H54 (cell line): ENCODE measurements at places on chromosomes 12 and 14.

- DNase-seq: no peak
Measured at GRCh38 chr12:108060067-108060466, 69.0 kb upstream of the WSCD2 start.

DNA sequence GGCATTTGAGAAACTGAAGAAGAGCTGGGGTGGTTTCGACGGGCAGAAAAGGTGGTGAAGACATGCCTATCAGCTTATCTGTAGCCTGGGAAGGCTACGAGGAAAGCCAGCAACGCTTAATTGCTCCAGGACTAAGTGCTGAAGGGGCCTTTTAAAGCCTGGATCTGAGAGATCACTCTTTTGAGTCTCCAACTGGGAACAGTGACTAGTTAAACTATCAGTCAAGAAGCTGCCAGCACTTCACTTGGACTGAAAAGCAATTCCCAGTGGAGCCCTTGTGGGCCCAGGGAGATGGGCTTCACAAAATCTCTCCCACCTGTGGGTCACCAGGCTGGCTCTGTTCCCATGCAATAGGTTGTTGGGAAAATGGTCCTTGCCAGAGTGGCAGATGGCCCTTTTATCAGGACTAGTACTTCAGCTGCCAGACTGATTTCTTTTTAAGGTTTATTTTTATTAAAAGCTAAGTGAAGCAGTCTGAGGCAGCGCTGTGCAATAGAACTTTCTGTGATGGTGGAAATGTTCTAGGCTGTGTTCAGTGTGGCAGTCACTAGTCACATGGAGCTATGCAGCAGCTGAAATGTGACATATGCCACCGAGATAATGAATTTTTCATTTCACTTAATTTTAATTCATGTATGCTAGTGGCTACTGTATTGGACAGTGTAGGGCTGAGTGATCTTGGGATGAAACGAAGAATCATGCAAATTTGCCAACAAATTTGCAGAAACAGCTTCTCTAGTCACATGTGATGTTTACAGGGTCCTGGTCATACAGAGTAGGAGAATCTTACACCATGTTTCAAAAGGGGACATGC lies 276.8 kb downstream of the PCNX1 start:
- no peak for DNase-seq

- no peak for DNase-seq
Measured at GRCh38 chr14:95452176-95452892, 64.1 kb downstream of the SYNE3 start.

DNA sequence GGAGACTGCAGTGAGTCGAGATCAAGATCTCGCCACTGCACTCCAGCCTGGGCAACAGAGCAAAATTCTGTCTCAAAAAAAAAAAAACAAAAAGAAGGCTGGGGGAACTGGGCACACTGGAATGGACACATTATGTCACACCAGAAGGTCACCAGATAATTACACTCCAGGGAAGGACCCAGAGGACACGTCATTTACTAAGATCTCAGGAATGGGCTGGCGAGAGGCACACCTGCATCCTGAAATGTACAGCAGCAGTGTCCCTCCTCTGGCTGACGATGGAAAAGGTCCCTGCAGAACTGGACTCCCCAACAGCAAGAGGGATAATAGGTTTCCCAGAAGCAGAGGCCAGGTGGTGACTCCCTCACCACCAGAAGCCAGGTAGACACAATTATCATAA lies 243.5 kb downstream of the BCL11B start:
- no peak for DNase-seq

DNA sequence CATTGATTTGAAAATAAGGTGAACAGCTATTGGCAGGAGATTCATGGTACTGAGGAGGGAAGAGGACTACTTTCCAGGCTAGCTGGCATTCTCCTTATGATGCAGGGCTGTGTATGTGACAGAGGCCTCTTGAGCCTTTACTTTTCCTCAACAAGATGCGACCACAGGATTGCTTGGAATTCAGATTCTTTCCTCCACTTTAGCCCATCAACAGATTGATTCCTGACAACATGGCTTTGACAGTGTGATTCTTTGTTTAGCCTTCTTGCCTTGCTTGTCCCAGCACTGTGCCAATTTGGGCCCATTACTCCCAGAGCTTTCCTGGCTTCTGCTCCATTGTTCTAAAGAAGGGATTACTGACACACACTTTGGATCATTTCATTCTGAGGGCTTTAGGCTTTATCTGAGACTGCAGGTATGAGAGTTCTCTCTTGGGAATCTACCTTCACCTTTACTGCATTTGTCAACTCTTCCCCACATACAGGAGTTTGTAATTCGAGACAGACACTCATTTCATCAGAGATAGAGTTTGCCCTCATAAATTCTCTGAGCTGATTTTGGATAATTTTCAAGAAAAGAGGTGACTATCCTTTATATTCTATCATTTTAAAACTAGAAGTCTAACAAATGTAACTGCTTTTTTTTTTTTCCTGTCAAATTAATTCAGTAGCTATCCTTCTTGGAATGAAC lies 206.4 kb upstream of the GZMB start:
- no peak for DNase-seq

GRCh38 chr12:50517421-50518048 lies 12.8 kb downstream of the DIP2B start:
- no peak for DNase-seq

DNA sequence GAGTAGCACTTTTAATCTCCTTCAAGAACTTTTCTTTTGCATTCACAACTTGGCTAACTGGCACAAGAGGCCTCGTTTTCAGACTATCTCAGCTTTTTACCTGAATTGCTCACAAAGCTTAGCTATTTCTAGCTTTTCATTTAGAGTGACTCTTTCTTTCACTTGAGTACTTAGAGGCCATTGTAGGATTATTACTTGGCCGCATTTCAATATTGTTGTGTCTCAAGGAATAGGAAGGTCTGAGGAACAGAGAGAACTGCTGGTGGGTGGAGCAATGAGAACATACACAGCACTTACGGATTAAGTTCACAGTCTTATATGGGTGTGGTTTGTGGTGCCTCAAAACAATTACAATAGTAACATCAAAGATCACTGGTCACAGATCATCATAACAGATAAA lies 224.8 kb upstream of the NPAS3 start:
- DNase-seq: no peak

GRCh38 chr12:113393749-113394148 lies 9.9 kb downstream of the SDS start:
- no peak for DNase-seq

DNA sequence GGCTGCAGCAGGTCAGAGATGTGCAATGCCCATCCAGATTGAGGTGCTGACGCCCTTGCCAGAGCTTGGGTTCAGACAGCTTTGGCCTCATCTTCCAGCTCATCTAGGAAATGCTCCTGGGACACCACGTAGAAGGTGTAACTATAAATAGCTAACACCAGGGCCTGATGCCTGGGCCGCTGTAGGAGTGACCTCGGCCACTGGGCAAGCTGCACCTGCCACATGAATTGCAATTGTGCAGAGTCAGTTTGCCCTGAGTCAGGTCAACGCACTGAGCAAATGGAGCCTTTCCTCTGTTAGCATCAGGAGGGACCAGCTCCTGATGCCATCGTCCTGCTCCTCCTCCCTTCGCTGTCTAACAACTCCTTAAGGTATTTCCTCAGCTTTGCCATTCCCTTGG lies 17.4 kb upstream of the DNM1L start:
- DNase-seq: no peak

GRCh38 chr12:76713130-76713529 lies 50.8 kb upstream of the ZDHHC17 start:
- DNase-seq: no peak

DNA sequence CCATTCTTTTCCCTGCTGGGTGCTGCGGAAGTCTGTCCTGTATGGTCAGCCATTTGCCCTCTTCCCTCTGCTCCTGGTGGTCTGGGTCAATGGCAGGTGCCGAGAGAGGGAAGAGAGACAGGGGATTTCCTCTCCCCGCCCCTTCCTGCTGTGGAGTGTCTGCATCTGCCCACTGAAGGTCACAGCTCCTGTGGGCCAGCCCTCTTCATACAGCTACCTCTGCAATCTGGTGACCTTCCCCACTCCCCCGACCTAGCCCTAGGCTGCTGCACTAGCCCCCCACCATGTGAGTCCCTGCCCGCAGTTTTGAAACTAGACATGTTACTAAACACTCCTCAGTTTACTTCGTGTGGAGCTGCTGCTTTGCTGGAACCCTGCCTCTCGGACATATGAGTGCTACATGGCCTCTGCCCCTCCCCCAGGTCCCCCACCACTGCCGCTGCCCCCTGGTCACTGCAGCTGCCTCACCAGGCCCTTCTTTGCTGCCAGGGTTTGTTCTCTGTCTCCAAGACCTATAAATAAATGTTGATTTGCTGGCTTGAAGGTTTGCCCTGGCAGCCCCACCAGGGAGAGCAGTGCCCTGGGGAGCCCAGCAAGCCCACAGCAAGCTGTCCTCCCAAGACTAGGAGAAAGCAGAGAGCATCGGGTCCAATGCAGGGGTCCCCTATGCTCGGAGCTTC lies 102.9 kb downstream of the DPF3 start:
- no peak for DNase-seq

DNA sequence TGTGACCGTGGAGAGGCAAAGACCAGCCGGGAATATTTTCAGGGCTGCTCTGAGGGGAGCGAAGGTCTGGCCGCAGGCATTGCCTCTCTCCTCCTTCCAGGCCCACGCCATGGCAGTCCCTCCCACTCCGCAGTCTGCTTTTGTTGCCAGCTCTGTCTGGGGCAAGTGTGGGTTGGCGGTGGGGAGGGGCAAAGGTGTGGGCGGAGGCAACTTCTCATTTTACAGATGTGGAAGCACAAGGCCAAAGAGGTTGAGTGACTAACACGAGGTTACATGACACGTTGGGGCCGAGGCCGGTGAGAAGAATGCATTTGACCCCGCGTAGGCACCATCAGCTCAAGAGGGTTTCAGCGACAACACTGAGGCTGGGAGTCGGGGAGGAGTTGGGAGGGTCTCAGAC lies 6.1 kb upstream of the FAIM2 start:
- DNase-seq: no peak

GRCh38 chr12:92665496-92665895 lies 37.3 kb upstream of the PLEKHG7 start:
- no peak for DNase-seq

DNA sequence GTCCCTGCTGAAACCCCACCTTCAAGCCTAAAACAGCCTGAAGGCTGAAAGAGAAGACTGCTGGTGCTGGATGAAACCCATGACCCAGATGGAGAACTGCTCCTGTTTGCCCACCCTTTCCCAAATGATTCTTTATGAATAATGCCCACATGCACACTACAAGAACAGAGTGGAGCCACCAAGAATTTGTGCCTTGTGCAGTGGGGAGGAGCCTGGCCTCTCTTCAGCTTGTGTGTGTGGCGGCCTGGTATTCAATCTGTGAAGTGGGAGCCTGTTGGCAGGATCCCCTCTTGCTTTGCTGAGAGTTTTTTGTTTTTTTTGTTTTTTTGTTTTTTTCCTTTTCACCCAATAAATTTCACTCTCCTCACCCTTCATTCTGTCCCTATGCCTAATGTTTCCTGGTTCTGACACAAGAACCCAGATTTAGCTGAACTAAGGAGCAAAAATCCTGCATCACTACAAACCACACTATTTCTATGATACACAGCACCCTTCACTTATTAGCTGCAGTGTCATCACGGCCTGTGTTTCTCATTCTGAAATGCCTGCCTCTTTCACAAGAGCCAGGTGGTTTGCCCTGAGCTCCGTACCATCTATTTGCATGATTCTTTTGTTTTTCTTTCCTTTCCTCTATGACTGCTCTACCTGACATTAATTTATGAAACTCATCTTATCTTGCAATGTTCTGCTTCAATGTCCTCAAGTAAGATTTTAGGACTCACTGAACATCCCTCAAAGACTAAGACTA lies 585.5 kb upstream of the ATXN7L3B start:
- no peak for DNase-seq

DNA sequence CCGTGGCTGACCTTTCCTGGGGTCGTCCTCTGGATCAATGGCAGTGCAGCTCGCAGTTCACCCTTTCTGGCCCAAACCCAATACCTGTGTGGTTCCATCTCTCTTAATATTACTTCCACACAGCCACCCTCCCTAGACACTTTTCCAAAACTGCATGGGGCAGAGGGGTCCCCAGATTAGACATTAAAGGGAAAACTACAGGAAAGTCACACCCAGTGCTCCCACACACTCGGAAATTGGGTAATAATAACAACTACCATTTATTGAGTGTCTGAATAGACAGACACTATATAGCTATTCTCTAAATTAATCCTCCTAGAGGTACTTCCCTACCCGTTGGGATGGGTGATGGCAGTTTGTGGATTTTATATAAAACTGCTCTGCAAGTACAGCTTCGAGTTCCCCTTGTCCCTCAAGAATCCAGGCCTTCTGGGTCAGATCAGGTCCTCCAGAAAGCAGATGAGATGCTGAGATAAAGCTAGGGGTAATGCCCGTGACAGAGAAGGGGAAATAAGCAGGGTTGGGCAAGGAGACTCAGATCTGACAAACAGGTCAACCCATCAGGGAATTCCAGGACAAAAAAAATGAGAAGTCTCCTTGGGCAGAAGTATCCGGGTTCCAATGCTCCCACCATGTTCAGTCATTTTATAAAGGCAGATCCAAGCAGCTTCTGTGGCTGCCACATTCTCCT lies 795 bp upstream of the PXN start:
- DNase-seq: no peak

- DNase-seq: no peak
Measured at GRCh38 chr12:20701106-20701505, 6.0 kb downstream of the SLCO1C1 start.

DNA sequence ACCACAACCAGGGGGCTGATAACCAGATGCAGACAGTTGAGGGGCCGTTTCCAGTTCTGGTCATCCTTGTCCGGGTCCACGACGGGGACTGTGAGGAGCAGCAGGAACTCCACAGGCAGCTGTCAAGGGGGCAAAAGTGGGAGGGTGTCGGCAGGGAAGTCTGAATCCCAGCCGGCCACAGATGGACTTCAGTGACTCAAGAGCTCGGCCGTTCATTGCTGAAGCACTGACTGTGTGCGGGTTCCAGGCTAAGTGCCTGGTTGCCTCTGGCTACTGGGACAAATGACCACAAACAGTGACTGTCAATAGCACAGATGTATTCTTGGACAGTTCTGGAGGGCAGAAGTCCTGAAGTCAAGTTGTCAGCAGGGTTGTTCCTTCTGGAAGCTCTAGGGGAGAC lies 19.6 kb downstream of the SLC8B1 start:
- DNase-seq: no peak

GRCh38 chr14:58397156-58397555 lies 1.4 kb downstream of the TOMM20L start:
- DNase-seq: no peak

DNA sequence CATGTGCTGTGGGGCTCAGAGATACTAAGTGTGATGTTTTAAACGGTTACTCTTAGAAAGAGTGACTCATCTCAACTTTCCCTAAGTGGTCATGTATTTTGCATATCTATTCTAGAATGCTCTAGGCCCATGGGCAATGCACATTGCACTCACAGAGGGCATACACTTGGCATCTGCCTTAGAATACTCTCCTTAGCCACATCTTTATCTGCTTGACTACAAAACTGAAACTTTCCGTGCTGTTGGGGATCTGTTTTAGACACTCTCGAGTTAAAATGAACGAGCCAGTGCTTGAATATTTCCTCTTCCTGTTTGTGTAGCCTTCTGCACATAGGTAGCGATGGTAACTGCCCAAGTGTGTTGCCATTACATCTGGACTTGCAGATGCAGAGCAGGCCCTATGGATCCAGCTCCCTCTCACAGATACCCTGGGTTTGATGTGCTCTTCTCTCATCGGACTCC lies 180.5 kb downstream of the CAND1 start:
- DNase-seq: no peak

GRCh38 chr14:65179918-65180724 lies 77.8 kb upstream of the MAX start:
- peak; percentile 63 for DNase-seq

GRCh38 chr12:123237646-123238329 lies 4.6 kb downstream of the MTRFR start:
- DNase-seq: no peak
